ENCODE measurements at places on chromosomes 1 and 21.
A peak's percentile ranks its signal among the peaks of the same experiment; 100 is the strongest.

- DNase-seq = no peak
Measured at GRCh38 chr21:31136891-31137290, 98.6 kb upstream of the KRTAP19-8 start.

GRCh38 chr1:65393928-65394327, 26.5 kb upstream of the LEPR start:
- no peak for DNase-seq

DNA sequence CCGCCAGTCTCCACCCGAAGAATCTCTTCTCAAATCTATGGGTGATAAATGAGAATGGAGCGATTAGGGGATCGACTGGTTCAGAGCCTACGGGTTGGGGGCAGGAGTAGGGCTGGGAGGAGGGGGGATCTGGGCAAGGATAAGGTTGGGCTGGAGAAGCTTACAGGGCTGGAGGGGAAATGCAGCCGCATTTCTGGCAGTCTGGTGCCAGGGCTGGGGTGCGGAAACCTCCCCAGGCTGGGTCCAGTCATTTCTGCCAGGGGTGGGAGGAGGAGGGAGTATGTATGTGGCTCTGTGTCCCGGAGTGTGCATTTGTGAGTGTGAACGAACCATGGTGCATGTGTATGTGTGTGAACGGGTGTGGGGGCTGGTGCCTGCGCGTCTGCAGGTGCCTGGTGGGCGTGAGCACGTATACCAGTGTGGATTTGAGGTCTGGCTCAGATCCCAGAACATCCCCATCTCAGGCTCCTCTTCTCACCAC, 10.2 kb downstream of the C1orf216 start:
- peak; percentile 33 for DNase-seq

GRCh38 chr1:207762622-207763021, 10.8 kb downstream of the CD46 start:
- DNase-seq = no peak

DNA sequence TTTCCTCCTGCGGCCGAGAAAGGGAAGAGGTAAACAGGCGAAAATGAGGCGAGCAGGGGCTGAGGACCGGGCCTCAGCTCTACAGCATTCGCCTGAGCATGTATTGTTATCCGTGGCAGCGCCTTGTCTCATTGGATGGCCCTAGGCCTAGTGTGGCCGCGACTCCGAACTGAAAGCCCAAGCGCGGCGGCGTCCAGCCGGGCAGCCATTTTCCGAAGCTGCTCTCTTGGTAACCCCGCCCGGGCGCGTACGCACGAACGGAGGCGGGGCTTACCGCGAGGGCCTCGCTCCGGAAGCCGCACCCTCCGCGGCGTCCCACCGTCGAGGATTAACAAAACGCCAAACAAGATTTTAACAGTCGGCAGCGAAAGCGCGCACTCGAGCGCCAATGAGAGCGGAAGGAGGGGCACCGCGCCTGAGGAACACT, 797 bp upstream of the USP1 start:
- peak; percentile 95 for DNase-seq

DNA sequence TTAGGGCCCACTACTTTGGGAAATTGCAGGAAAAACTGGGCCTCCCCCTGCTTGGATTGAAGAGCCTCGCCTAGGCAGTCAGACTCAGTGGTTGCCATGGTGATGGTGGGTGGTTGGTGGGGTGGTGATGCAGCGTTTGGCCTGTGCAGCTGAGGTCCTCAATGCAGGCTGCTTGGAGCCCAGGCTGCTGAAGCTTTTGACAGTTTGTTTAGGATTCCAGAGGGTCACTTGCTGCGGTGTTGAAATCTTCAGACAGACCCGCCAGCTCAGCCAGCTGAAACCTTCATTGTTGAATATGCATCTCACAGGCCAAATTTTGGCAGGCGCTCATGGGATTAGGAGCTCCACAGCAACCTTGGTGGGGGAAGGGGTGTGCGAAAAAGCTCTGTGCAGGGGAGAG, 67.9 kb downstream of the CACNA1E start:
- DNase-seq = no peak

GRCh38 chr21:32411350-32412161, 950 bp upstream of the EVA1C start:
- DNase-seq = peak; percentile 81

- DNase-seq = no peak
Measured at GRCh38 chr21:31557421-31558188, 101.9 kb upstream of the SOD1 start.

DNA sequence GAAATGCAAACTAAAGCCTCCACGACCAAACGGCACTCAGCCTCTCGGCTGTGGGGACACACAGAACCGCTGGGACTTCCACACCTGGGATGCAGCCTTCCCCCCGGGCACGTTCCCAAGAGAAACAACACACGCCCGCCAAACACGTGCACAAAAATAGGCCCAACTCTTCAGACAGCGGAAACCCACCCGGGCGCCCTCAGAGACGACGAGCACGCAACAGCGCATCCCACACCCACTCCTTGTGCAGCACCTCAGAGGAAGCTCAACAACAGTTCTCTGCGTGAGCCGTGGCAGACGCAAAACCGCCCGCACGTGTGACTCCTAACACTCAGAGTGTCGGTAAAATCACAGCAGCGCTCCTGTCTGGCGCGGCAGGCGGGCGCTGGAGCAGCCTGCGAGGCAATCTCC, 5.3 kb downstream of the C1orf159 start:
- DNase-seq = no peak

DNA sequence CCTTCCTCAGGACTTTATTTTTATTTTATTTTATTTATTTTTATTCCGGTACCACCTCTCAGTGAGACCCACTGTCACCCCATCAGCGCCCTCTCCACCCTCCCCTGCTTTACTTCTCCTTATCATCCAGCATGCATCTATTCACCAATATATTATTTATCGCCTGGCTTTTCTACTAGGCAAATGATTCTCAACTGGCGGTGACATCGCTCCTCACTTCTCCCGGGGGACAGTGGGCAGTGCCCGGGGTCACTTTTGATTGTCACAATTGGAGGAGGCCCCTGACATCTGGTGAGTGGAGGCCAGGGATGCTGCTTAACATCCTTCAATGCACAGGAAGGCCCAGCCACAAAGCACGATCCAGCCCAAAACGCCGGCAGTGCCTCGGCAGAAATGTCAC, 138.7 kb downstream of the ETS2 start:
- DNase-seq = no peak

- DNase-seq = no peak
Measured at GRCh38 chr1:61583703-61584102, 141.2 kb downstream of the TM2D1 start.

GRCh38 chr1:235843461-235843961, 23.2 kb downstream of the LYST start:
- DNase-seq = peak; percentile 60

GRCh38 chr1:243553090-243553489, 297.0 kb downstream of the AKT3 start:
- DNase-seq = no peak

- no peak for DNase-seq
Measured at GRCh38 chr21:25955646-25956045, 214.9 kb downstream of the APP start.

DNA sequence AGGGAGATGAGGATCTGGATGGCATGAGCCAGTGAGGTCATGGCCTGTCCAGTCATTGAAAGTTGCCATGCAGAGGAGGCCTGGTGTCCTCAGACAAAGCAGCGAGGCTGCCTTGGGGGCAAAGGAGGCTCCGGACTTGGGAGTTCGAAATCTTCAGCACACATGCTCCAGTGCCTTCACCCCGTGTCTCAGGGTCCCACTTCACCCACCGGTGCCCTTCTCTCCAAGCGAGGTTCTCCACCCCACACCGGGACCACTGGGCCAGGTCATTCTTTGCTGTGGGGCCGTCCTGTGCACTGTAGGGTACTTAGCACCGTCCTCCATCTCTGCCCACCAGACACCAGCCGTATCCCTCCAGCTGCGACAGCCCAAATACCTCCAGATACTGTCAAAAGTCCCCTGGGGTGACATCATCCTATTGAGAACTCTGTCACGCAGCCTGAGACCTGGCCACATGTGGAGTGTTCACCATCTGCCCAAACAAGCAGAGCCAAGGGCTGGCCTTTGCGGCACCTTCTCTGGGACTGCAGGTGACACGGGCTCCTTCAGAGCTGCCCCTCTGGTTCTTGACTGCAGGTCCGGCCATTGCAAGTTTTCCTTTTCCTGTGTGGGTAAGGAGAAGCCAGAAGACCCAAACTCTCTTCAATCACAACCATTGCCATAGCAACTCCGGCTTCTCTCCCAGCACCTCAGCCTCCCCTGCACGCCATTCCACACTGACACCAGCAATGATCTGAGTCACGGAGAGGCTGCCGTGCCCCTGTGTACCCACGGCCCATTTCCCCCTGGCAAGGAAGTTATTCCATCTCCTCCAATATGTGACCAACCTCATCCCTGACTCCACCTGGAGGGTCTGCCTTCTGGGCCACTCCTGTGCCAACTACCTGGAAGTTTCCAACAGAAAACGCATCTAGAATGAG, 20.4 kb upstream of the PDE9A start:
- DNase-seq = no peak

DNA sequence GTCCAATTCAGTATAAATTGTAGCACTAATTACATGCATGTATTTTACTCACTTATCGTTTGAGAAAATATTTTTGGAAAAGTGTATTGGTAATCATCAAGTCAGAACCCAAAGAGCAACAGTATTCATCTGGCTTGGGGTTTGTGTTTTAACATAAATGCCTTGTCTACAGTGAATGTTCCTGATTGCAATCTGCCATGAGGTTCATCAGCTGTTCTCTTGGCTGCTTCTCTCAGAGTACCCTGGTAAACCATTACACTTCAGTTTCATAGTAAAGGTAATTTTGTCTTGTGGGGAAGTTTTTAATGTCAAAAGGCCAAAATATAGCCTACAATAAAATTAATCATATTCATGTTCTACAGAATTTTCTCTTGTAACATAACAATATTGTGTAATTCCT, 150.3 kb downstream of the IFI44 start:
- DNase-seq = no peak

- DNase-seq = no peak
Measured at GRCh38 chr21:29481081-29481480, 182.4 kb downstream of the BACH1 start.

DNA sequence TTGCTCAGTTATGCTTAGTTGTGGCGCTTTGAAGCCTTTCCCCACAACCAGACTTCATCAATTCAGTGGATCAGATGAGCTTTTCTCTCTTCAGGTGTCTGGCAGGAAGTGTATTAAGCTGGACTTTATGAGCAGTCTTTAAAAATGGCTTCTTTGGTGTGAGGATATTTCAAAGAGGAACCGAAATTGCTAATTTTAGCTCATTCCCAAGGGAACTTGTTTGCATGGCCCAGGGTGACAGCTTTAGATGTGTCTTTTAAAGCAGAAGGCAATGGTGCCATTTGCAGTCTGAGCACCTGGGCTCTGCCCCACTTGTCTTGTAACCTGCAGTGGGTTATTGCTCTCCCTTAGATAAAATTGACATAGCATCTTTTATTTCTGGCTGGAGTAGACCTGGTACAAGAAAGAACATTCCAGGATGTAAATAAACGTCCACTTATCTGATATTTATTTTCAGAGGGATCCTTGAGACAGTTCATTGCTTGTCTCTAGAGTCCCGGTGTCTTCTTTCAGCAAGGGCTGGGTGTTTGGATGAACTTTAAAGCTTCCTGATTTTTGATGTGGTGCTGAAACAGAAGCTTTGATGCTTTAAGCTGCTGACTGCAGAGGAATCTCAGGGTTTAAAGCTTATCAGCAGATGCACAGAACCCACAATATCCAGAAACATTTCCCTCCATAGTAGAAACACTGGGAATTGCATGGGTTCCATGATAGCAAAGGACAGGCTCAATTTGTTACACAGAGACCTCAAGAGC, 241.7 kb downstream of the ADGRL2 start:
- DNase-seq = no peak

GRCh38 chr1:229344139-229344538, 1.3 kb upstream of the CCSAP start:
- DNase-seq = no peak

- no peak for DNase-seq
Measured at GRCh38 chr1:11187931-11188330, 1.2 kb upstream of the ANGPTL7 start.

DNA sequence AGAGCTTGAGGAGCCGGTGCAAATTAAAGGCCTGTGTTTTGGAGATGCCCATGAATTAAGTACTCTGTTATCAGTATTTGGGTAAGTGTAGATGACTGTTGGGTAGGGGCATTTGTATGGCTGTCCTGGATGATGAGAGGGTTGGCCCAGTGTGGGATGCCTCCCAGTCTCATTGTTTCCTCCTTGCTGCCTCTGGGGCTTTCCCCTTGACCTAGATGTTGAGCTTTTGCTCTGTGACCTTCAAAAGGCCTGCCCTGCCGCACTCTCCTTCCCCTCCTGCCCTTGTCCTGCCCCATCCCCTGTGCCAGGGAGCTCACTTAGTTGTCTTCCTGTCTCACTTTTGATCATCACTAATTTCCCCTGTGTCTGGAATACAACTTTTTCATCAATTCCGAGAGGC, 10.0 kb downstream of the GALNT2 start:
- no peak for DNase-seq

DNA sequence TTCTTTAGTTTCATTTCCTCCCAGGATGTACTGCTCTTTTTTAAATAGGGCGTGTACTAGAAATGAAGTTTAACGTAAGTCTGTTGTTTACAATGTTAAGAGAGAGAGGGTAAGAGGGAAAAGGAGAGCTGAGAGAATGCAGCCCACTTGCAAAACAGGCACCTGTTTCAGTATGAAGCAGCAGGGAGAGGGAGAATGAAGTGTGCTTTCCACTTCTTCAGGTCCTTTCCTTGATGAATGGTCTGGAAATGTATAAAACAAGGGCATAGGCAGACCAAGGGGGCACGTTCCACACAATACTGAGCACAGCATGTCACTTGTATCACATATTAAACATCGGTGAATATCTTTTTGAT, 2.0 kb downstream of the KCNA3 start:
- no peak for DNase-seq

- peak; percentile 59 for DNase-seq
Measured at GRCh38 chr1:225658041-225658440, 5.1 kb upstream of the ENAH start.

- DNase-seq = no peak
Measured at GRCh38 chr1:224656392-224656791, 40.3 kb downstream of the CNIH3 start.

GRCh38 chr1:173208868-173209267, 1.7 kb upstream of the TNFSF4 start:
- DNase-seq = no peak

- DNase-seq = no peak
Measured at GRCh38 chr1:160429125-160429561, 28.8 kb downstream of the VANGL2 start.

DNA sequence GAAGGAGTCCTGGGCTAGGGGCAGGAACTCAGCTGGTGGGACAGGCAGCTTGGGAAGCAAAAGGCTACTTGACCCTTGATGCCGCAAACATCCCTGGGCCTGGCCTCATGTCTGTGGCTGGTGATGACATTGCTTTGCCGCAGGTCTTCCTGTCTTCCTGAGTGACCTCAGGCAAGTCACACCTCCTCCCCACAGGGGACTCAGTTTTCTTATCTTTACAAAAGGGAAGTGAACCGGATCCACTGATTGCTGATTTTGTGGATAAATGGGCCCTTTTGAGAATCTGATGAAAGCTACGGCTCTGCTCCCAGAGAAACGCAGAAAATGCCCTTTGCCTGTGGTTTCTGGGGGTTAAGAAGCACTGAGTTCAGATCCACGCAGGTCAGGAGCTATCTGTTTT, 20.7 kb downstream of the PLOD1 start:
- DNase-seq = no peak

All from GM03348 (cell line).